ENCODE measurements at places on chromosomes 12 and 14. TPM values are rescaled to one million over a fixed set of nuclear protein-coding genes. Genes with fewer than 3 reads are reported as not detected.

Gene AICDA
- total RNA-seq = not detected

Gene GSC
- total RNA-seq = not detected

Gene OLR1
- 1.6 TPM for total RNA-seq

Gene TPH2
- not detected for total RNA-seq

Gene RASSF8
- total RNA-seq = 44.4 TPM

Gene DICER1
- 15.9 TPM for total RNA-seq

DNA sequence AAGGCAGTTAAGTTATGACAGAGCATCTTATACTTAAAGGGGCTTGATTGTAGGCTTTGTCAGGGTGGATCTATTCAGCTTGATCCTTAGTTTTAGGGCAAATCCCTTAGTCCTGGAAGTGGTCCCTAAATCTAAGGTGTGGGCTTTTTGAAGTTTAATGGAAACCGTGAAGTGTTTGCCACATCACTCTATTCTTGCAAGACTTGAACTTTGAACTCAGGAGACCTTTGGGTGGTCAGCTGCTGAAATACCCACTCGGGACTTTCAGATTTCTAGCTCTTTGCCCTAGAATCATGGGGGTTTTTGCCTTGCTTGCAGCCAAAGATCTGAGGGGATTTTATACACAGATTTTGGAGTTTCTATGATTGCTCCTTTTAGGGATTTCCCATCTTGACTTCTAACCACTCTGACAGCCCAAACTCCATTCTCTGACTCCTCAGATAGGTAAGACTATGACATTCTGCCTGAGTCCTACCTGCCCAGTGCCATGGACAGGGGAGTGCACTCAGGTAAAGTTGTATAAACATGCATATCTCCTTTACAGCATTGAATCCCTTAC lies 39.9 kb downstream of the SNAPC1 start:
- no peak for DNase-seq

DNA sequence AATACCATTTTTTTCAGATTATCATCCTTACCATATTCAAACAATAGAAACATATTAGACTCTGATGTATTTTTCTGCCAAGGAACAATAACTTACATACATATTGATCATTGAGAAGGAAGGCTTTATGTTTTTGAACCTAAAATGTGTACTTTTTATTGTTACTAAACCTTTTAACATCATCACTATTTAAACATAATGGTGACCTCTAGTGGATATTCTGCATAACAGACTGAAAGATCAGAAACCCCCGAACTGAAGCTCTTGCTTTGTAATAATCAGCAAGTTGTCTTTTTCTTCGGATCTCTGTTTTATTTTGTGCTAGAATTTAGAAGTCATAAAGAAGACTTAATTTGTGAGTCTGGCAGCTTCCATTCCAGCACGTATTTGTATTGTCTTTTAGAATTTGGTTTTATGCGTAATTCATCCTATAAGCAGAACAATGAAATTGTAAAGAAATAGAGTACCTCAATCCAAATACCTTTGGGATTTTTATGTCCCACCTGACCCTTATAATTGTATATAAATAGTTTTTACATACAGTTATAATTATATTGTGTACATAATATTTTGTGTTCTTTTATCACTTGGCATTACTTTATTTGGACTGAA lies 125.9 kb upstream of the ATF1 start:
- no peak for DNase-seq

- no peak for DNase-seq
Observed at GRCh38 chr12:43210485-43211192, 341.4 kb downstream of the ADAMTS20 start.

GRCh38 chr12:76259106-76259505 lies 89.1 kb downstream of the BBS10 start:
- DNase-seq = no peak

GRCh38 chr12:80359703-80360102 lies 84.3 kb upstream of the PTPRQ start:
- no peak for DNase-seq

DNA sequence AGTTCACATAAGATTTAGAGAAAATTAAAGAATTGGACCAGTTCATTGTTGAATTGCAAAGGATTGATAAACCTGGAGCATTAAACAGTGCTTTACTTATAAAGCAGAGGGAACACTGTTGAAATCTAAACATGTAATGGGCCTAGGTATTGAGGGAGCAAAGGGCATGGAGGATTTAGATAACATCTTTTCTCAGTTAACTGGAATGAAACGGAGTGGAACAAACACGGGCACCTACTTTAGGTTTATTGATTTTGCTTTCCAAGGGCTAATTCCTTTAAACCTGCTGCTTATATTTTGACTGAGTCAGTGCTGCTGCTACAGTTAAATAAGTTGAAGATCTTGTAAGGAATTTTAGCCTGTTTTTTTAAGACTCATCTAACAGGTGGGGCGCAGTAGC lies 5.6 kb downstream of the EIF4B start:
- DNase-seq = no peak

- DNase-seq = no peak
Observed at GRCh38 chr12:96263449-96263902, 69.3 kb downstream of the ELK3 start.

GRCh38 chr12:125652681-125653080 lies 587.4 kb downstream of the AACS start:
- DNase-seq = no peak

- DNase-seq = no peak
Observed at GRCh38 chr12:119338593-119339363, 4.2 kb downstream of the CCDC60 start.

GRCh38 chr14:103562179-103562428 lies 353 bp downstream of the BAG5 start:
- no peak for DNase-seq

DNA sequence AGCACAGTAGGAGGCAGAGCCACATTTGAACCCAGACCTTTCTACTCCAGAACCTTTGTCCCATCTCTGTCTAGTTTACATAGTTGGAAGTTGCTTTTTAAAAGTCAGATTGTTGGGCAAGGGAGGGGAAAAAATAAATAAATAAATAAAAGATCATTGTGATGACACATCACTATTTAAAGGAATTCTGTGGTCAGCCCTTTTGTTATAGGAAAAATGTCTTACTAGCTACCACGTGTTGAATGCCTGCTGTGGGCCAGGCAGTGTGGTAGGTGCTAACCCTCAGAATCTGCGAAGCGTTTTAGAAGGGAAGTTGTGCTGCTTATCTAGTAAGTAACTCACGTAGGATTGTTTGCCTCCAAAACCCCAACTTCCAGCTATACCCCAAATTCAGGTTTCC lies 62.3 kb downstream of the BHLHE41 start:
- DNase-seq = no peak

- DNase-seq = no peak
Observed at GRCh38 chr14:74863274-74863673, 12.7 kb downstream of the PROX2 start.

- DNase-seq = no peak
Observed at GRCh38 chr12:7695237-7695560, 376 bp downstream of the GDF3 start.

- DNase-seq = no peak
Observed at GRCh38 chr12:95836185-95836609, 22.6 kb upstream of the SNRPF start.

DNA sequence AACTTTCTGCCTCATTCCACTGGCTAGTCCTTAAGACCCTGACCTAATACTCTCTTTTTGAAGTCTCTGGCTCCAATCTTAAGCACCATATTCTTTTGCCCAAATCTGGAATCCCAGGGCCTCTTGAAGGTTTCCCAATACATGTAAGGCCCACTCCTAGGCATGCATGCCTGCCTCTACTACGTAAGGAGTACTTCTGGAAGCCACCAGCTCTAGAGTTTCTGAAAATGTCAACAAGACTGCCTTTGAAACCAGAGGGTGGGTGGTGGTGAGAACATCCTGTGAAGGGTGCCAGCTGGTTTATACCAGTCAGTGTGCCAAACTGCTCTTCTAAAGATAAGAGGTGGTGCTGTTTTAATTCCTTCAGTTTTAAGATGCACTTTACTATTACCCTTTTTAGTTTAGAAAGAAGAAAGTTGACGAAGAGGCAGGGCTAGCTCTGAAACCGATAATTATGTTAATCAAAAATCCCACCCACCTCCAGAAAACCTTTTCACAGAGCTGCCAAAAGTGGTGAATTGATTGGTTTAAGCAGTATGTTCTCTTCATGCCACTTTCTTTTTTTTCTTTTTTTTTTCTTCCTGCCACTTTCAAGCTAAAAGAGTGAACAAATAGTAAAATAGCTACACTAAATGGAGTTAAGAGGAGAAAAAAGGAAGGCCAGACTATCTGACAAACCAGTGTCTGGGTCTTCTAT lies 8.7 kb upstream of the WDR89 start:
- DNase-seq = no peak

DNA sequence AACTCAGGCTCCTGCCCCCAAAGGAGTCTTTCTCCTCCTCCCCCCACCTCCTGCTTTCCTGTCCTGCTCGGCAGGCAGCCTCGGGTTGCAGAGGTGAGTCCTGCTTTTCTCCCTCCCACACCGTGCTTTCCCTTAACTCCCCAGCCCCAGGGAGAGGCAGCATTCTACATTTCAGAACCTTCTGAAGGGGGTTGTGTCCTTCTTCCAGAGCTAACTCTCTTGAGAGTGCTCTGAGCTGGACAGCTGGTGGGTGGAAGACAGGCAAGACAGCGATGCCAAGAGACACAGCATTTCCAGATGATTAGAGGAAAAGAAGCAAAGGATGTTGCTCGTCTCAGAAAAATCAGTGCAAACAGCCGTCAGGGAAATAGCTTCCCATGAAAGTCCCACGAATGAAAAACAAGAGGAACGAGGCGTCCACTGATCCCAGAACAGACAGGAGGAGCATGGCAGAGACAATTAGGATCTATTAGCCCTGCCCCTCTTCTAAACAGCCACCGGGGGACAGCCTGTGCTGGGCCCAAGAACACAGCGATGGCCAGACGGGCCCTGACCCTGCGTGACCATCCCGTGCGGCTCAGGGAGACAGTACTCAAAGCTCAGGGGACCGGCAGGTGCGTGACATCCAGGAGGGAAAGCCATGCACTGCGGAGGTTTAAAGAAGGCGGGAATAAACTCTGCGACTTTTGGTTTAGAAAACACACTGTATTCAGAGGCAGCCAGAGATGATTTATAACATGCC lies 216.5 kb upstream of the RTL1 start:
- peak; percentile 51 for DNase-seq
